Stimulated activated CD4-positive, alpha-beta T cell treated with anti-CD3 and anti-CD28 coated beads, TNF-alpha, amount 100 ng/mL, for 1 hour (primary cell): ENCODE measurements at places on chromosomes 1 and 21.

DNA sequence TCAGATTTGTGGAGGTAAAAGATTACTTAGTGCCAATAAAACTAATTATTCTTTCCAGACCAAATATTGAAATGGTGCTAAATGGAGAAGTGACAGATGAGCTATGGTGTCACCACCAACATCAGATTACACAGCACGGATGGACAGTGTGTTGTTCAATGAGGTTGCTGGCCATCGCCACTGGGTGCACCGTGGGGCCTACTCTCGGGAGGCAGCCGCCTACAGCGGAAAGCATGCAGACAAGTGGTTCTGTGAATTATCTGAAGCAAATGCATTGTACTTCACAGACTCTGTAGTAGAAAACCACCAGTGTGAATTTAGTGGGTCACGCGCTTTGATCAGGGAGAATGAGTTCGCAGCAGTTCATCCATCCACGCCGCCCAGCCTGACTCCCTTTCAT, 42.3 kb downstream of the GNG4 start:
- no peak for DNase-seq

DNA sequence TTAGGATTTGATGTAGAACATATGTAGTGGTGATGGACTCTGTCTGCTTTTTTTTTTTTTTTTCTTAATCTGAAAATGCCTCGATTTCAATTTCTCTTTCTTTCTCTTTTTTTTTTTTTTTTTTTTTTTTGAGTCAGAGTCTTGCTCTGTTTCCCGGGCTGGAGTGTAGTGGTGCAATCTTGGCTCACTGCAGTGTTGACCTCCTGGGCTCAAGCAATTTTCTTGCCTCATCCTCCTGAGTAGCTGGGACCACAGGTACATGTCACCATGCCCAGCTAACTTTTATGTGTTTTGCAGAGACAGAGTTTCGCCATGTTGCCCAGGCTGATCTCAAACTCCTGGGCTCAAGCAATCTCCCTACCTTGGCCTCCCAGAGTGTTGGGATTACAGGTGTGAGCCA, 17.4 kb downstream of the MAST2 start:
- no peak for DNase-seq

DNA sequence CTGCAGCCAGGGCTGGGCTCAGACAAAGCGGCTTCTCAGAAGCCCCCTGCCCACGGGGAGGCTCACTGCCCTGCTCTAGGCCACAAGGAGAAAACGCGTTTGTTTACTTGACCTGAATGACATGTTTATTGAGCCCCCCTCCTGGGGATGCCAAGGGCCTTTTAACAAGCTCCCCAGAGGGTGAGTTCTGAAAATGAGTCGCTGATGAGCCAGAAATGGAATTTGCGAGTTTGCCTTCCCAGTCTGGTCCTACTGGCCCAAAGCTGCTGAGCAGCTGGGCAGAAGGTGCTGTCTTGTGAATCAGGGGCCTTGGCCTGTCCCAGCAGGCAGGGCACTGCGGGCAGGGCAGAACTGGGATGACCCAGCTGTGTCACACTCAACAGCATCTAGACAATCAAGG, 120.6 kb downstream of the SYF2 start:
- DNase-seq: no peak

DNA sequence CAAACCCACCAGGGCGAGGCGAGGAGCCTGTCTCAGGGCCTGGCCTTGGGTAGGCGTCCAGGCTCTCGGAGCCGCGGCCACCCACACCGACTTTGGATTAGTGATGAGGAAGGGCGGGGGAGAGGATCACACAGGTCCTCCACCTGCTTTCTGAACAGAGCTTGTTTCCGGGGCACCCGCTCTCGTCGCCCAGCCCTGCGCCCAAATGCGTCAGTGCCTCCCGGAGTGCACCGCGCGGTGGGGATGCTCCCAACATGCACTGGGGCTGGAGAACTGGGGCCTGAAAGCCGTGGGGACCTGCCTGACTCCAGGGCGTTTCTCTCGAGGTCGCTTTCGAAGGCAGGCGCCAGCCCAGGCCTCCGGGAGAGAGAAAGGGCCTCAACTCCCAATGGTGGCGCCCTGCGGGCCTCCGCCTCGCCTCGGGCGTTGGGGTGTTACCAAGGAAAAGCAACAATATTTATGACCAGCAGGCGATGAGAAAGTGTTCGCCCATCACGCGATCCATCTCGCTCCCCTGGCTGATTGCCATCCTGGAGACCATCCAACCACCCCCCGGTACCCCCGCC, 8.9 kb upstream of the LHX8 start:
- no peak for DNase-seq

GRCh38 chr21:29413683-29414082, 115.0 kb downstream of the BACH1 start:
- DNase-seq: no peak

- no peak for DNase-seq
These were observed 8.2 kb downstream of the TTC13 start for GRCh38 chr1:230970432-230970831.

DNA sequence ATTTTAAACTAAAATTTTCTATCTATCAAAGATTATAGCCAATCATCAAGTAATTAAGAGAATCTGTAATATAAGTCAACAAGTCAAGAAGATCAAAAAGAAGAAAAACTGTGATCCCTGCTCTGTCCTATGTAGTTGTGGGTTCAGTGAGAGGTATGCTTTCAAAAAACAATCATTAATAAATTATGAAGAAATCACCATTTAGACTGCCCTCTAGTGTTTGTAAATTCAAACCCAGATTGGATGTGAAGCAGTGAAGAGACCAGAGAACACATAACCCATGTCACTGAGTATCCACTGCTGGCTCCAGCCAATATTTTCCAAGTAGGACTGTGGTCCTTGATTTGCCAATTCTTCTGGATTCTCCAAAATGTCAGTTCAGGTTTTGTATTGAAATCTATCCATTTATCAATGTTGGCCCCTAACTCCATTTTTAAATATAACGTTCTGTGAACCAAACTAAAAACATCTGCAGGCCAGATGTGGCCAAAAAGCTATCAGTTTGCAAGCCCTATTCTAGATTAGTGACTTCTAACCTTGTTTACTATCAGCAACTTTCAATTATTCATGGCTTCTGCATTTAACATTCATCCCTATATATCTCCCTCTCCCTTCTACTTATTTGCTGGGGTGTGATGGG, 467.5 kb upstream of the CXADR start:
- DNase-seq: no peak

DNA sequence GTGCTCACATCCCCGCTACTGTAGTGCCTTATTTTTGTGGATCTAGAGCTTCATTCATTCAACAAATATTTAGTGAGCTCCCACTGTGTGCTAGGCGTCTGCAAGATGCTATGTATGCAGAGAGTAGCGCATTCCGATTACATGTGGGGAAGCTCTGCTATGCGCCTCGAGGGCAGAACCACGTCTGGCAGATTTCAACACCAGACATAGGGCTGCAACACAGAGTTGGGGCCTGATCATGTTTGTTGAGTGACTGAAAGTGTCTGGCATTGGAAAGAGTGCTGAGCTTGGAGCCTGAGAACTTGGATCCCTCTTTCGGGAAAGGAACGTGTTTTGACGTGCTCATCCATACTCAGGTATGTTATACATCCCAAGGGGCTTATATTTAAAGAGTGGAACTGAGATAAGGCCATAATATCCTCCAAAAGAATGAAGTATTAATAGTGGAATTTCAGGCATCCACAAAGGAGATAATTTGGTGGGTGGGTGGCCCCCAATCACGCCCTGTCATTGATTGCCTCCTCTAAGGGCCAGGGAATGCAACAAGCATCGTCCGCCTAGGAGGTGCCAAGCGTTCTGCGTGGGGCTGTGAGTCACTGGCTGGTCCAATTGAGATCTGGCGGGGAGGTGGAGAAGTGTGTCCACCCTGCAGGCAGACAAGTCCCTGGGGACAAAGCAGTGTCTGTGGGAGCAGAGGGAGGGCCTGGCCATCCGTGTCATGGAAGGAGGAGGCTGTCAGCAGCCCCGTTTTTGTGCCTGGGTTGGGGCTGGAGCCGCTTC, 62.8 kb upstream of the ZBTB40 start:
- DNase-seq: no peak

DNA sequence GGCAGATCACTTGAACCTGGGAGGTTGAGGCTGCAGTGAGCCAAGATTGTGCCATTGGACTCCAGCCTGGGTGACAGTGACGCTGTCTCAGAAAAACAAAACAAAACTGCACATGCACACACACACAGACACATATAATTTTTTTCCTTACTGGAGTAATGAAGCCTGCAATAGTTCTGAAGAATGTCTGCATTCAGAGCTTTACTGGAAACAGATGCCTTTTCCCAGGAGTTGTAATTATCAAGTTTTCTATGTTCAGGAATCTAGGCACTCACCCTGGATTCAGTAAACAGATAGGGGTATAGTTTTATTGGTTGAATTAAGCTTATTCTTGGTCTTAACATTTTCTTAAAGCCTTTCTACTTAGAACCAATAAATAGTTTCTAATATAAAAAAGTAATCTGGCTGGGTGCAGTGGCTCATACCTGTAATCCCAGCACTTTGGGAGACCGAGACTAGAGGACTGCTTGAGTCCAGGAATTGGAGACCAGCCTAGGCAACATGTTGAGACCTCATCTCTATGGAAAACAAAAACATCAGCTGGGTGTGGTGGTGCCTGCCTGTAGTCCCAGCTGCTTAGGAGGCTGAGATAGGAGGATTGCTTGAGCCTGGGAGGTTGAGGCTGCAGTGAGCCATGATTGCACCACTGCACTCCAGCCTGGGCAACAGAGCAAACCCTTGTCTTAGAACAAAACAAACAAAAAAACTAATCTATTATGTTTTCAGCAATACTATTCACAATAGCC, 15.8 kb downstream of the SPEN start:
- no peak for DNase-seq

DNA sequence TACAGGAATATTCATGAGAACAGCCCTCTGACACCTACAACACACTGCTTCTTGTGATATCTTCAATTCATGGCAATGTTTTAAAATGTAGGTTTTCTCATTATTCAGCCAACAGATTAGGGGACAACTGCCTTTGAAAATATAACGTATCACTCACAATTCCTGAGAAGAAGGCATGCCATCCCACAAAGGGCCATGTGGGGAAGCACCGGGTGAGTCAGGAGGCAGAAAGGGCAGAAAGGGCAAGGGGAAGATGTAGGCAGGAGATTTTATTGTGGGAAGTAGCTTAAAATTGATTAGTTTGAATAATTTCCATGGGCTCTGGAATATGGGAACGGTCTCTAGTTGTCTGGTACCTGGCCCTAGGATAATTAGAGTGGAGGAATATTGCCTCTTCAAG, 165.7 kb downstream of the HHIPL2 start:
- DNase-seq: no peak

- DNase-seq: no peak
These were observed 108.2 kb downstream of the MRPS6 start for GRCh38 chr21:34181431-34182039.

DNA sequence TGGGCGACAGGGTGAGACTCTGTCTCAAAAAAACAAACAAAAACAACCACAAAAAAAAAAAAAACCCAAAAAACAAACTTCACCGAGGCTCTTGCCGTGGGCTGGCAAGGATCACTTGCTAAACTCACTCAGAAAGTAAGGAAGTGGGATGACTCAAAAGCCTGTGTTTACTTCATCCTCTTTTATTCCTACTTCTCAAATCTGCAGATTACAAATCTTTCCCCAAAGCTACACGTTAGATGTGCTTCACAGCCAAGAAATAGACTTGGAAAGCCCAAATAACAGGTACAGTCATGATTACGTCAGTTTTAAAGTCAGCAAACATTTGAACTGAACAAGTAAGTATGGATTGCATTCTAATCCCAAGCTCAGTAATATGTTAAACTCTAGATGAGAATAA, 359.3 kb downstream of the ADGRL2 start:
- DNase-seq: no peak

- DNase-seq: no peak
These were observed 6.2 kb downstream of the SLC26A9 start for GRCh38 chr1:205936846-205937586.

GRCh38 chr1:53688381-53689102, 50.4 kb downstream of the GLIS1 start:
- DNase-seq: no peak

DNA sequence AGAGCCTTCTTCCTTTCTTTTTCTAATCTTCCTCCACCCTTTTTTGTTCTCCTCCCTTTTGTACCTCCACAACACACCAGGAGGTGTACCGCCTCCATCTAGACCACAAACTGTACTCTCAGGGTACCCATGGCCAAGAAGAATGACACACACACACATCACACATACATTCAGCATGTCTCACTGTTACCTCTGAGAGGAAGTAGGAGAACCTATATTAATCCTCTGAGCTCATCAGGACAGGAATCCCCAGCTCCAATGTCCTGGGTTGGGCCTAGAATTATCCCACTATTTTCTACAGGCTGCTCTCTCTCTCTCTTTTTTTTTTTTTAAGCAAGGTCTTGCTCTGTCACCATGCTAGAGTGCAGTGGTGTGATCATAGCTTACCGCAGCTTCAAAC, 36.7 kb downstream of the ATP2B4 start:
- DNase-seq: no peak

GRCh38 chr1:58401991-58402390, 144.5 kb downstream of the OMA1 start:
- DNase-seq: no peak

DNA sequence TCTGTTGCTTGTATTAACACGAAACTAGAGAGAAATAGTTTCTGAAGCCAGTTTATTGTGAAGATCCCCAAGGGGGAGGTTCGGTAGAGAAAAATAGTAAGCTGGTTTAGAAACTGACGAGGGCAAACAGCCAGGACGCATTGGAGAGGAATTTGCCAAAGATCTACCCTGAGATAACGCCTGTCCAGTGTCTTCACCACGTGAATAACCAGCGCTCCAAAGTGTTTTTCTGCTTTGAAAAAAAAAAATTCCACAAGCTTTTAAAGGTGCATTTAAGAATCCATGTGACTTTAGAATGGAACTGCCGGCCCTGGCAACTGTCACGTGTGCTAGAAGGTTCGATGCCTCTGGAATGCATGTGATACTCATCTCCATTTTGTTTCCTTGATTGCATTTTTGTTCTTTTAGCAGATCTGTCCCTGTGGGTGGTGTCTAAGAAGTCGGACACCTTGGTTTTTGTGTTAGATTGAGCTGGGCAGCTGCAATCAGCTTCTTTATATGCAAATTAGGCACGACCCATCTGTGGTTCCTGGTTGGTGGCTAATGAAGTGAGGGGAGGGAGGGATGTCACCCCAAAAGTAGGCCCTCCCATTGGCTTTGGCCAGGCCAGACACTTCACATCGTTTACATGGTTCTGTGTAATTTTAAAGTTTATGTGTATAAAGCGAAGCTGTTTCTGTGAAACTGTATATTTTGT, 1.3 kb upstream of the THAP3 start:
- no peak for DNase-seq

GRCh38 chr1:216617081-216617875, 106.0 kb downstream of the ESRRG start:
- DNase-seq: no peak

DNA sequence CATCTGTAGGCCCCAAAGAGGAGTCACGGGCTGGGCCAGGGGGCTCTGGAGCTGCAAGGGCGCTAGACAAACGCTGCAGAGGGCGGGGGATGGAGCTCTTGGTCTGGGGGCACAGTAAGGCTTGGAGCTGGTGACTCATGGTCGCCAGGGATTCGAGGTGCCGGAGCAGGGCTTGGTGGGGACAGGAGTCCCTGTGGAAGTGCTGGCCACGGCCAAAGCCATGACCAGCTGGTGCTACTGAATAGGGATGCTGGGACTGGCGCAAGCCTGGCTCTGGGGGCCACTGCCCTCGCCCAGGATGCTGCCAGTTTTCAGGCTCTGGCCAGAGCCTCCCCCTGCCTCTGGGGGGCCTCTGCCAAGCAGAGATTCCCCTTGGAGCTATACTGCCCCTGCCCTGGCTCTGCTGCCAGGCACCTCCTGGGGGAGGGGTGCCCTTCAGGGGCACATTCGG, 25.2 kb downstream of the SPOCD1 start:
- no peak for DNase-seq
